ENCODE measurements at places on chromosomes 7 and 10. TPM values are rescaled to one million over a fixed set of nuclear protein-coding genes. Genes with fewer than 3 reads are reported as not detected.
A peak's percentile ranks its signal among the peaks of the same experiment; 100 is the strongest.

- no peak for DNase-seq
Measured at GRCh38 chr10:73585327-73585726, 5.8 kb downstream of the USP54 start.

GRCh38 chr10:11210211-11210922 is 192.7 kb downstream of the CELF2 start:
- no peak for DNase-seq

DNA sequence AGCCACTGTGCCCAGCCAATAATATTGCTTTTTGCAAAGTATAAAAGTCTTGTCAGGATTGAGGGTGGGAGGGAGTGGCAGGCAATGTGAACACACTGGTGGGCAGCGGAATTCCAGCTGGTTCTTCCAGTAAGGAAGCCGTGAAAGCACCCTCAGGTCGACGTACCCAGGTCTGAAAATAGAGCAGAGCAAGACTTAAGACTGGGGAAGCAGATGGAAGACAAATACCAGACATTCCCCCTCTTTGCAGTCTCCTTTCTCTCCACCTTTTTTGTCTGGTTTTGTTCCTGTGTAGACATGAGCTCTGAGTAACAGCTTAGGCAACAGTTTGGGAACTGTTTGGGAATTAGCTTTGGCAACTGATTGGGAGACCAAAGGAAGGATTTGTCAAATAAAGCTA is 17.6 kb upstream of the CSTF2T start:
- DNase-seq: peak; percentile 52

DNA sequence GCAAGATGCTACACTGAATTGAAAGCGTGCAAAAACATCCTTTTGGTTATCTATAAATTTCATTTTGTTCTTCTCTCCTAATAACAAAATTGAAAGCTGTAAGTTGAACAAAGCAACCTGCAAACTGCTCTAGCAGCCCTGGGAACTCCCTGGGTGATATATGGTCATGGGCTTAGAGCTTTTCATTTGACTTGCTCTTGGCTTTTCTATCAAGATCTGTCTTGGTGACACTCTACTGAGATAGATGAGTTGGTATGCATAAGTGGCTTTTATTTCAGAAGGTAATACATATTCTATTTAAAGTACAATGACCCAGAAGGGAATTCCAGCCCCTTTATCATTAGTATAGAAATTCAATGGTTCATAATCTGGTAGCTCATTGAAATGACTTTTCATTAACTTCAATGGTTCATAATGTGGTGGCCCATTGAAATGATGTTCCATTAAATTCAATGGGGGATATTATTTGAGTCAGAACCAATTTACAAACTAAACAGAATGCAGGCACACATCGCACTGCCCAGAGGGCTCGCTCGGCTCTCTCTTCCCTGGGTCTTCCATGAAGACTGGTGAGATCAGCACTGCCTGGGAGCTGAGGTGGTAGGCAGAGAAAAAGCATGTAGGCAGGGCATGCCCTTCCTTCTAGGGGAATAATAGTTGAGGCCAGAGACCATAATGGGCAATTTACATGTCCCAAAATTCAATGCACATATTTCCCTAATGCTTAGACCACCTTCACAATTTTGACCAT is 10.1 kb upstream of the KCNMA1 start:
- DNase-seq: no peak

DNA sequence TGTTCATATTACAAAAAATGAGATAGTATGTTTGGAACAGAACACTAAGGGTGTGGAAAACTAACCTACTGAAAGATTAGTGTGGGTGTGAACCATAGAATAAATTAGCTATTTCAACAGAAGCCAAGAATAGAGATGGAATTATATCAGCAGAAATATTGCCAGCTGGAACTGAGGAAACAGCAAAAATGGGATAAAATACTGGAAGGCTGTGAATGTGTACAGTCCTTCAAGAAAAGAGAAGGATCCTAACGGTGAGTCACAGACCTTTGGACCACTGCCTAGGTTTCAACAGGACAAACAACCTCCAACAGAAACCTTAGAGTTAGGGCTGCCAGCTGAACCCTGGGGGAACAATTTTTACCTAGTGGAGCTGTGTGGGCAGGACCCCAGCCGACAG is 395.0 kb downstream of the ZWINT start:
- DNase-seq: no peak

GRCh38 chr7:151759591-151760042 is 117.3 kb downstream of the PRKAG2 start:
- DNase-seq: peak; percentile 70

DNA sequence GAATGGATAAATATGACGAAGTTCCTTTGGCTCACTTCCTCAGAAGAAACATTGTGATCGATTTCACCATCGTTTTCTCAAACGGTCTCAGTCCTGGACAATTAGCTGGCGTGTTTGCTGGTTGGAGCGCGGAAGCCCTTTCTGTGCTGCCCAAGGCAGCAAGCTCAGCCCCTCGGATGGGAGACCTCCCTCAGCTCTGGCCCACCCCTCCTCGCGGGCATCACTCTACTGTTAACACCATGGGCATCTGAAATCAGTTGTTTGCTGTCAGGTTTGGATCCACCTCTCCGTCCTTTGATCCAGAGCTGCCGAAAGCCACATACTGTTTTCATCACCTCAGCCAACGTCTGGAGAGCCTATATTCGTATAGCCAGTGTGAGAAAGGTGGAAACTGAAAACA is 68.2 kb downstream of the C10orf143 start:
- DNase-seq: no peak

The FKBP6 gene
- not detected for total RNA-seq

- DNase-seq: peak; percentile 3
Measured at GRCh38 chr10:19877466-19878255, 61.4 kb downstream of the PLXDC2 start.

GRCh38 chr7:69652947-69653701 is 54.8 kb downstream of the AUTS2 start:
- no peak for DNase-seq

The TRPV5 gene
- not detected for total RNA-seq

DNA sequence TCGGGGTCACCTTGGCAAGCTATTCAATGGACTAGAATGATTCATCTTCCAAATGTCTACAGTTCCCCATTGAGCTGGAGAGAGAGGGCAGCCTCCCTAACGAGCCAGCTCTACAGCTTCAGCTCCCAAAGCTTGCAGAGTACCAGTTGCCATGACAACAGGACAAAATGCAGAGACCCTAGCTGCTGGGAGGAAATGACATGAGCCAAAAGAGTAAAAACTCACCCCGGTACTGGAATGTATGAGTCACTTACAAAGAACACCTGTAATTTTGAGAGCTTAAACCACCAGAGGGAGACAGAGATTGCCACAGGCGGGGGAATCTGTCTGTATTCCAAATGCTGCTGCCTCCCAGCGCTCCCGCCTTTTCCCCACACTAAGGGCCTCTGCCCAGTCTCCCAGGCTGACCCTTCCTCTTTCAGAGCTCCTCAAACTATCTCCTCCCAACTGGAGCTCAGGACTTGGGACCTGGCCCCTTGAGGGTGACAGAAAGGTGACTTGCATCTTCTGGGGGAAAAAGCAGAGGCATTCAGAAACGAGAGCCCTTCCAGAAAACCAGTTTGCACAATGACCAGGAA is 95.5 kb downstream of the CUL2 start:
- peak; percentile 89 for DNase-seq

The NPFFR1 gene
- not detected for total RNA-seq

- DNase-seq: peak; percentile 33
Measured at GRCh38 chr10:119368991-119369869, 161.9 kb downstream of the GRK5 start.

DNA sequence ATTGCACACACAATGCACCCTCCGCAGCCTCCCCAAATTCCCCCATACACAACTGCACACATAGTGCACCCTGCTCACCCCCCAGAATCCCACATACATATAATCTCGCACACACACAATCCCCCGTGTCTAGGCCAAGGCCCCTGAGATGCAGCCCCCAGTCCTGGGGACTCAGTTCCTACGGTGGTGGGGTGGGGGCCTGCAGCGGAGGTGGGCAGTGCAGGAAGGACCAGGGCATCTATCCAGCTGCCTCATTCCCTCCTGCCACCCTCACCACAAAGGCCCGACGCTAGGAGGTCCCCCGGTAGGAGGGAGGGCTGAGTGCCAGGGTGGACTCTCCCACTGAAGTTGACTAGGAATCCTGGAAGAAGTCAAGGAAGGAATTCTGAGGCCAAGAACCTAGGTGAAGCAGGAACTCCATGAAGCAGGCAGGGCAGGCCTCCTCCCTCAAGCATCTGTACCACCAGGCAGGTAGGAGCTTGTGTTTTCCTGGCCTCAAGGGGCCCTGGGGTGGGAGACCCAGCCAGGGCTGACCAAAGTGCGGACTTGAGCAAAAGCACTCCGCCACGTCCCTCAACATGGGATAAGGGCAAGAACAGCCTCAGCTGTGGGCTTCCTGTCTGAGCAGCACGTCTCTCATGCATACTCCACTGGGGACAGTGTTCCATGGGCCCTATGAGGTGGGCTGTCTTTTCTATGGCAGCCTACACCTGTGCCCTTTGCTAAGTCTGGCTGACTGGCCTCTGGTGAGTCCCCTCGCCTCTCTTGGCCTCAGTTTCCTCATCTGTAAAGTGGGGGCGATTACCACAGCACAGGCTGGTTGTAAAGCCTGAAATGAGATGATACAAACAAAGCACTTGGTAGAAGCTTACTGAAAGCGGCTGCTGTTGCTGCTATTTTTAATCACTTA is 145.7 kb downstream of the MAPK8 start:
- no peak for DNase-seq

The CCL24 gene
- total RNA-seq: not detected

DNA sequence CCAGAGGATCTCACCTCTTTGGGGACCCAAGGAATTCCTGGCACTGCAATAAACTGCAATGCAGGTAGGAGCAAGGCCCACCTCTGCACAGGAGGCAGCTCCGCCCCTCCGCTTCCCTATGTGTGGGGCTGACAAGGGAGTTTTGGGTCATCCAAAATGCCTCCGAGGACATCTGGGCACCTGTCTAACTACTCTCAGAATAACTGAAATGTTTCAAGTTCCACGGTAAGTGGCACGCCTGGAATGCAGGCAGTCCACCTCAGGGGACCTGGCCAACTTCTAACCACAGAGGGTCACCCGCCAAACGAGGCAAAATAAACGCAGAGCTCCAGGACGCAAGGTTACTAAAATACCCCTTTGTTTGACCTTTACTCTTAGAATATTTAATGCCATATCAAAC is 102.5 kb downstream of the FGFR2 start:
- no peak for DNase-seq

The HECW1 gene
- 3.6 TPM for total RNA-seq

GRCh38 chr7:124801330-124801895 is 35.8 kb upstream of the GPR37 start:
- DNase-seq: no peak

DNA sequence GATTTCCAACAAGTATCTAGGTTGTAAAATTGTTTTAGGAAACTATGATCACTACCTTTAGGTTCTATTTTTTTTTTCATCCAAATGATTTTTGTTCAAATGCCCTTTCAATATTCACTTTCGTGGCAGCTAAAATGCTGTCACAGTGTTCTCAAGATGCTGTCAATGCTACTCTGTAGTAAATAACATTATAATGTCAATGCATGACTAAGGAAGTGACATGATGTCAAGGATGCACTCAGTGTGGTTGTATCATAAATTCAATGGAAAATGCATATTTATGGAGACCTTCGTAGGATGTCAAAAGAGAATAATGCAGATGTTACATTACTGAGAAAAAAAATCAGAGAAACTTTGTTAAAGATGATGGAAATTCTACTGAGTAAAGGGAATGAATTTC is 673.8 kb downstream of the ANKRD7 start:
- no peak for DNase-seq

DNA sequence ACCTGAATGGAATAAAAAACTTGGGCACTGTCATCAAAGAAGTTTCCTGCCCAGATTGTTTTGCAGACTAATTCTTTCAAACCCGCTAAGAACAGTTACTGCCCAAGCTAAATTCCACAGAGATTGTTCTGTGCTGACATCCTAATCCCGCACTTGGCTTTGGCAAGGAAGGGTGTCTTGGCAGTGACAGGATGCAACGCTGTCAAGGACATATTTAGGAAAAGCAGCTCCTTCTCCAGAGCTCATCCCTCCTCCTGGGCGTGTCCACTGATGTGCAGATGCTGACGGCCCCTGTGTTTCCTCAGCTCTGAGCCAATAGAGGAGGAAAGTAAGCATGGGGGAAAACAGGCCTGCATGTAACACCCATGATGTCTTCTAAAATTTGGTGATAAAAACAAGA is 74.2 kb downstream of the EEPD1 start:
- DNase-seq: peak; percentile 62

The TRUB1 gene
- 71.7 TPM for total RNA-seq

- DNase-seq: no peak
Measured at GRCh38 chr7:12004581-12004980, 172.6 kb upstream of the THSD7A start.

The PLEKHS1 gene
- not detected for total RNA-seq

The KNDC1 gene
- 0.41 TPM for total RNA-seq

The CYP2C18 gene
- total RNA-seq: not detected

DNA sequence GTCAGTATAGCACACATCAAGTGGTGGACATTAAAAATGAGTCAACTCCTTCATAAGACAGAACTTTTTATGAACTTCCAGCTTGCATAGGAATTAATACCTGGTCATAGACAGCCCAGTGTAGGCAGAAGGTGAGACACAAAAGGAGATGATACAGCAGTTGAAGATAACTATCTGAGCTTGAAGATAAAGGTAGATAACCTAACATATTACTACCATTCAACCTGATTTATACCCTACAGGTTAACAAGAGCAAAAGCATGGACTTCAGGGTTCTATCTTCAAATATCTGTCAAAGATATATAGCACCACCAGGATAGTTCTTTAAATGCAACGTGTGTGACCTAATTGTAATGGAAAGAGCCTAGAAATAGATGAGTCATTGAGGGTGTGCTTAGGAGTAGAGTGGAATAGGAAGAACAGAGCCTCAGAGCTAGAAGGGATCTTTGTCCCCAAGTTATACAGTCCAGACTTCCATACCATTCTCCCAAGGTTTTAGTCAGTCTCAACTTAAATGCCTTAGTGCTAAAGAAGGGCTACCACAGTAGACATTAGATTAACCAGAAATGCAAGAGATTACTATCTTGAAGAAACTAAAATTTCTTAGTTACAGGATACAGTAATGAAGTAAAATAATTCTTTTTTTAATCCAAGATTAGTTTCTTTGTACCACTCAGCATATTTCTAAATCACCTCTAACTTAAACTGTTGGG is 9.2 kb downstream of the ZNF800 start:
- peak; percentile 2 for DNase-seq

The GFRA1 gene
- total RNA-seq: 0.18 TPM

DNA sequence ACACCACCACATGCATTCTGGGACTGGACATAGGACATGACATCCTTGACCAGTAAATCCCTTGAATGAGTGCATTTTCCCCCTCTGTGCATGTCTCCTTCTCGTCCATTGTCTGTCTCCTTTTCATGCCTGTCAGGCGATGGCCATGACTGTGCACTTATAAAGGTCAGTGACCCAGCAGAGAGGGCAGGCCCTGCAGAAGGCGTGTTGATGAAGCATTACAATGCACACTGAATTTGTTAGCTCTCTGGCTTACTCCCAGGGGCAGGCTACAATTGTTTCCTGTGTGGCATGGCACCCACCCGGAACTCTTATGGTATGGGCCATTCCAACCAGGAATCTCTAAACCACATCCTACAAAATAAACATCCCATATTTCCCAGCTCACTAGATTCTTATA is 71.1 kb downstream of the SAMD9 start:
- no peak for DNase-seq

The PTPN20 gene
- total RNA-seq: 0.27 TPM

- DNase-seq: no peak
Measured at GRCh38 chr10:80268266-80268665, 21.2 kb downstream of the MAT1A start.

- DNase-seq: no peak
Measured at GRCh38 chr7:79531905-79532664, 78.6 kb upstream of the MAGI2 start.
